ENCODE measurements at places on chromosomes 2 and 18.

- DNase-seq = no peak
Observed at GRCh38 chr2:227267410-227268115, 57.5 kb upstream of the MFF start.

DNA sequence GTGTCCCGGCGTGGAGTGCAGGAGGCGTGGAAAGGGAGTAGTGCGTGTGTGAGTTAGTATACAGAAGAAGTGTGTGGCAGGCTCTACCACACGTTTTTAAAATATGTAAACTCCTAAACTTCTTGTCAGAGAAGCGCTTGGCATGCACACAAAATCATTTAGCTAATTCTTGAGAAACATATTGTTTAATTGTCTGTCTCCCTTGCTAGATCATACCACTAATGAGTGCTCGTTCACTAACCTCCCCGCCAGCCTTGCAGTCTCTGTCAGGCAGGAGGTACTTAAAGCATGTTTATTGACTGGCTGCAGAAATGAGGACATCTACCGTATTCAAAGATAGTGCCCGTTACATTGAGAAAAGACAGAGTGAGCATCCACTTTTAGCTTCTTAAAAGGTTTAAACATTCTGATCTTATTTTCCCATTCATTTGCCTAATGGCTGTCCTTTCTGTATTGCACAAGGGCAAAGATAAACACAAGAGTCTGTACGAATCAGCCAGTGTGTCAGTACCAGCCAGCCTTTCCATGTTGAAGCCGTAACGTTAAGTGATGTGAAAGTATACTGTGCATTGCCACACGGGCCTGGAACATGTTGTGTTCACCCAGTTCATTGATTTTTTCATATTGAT, 41.4 kb downstream of the TRAPPC12 start:
- DNase-seq = no peak

- DNase-seq = no peak
Observed at GRCh38 chr18:74897971-74898657, 300.4 kb downstream of the ZNF407 start.

DNA sequence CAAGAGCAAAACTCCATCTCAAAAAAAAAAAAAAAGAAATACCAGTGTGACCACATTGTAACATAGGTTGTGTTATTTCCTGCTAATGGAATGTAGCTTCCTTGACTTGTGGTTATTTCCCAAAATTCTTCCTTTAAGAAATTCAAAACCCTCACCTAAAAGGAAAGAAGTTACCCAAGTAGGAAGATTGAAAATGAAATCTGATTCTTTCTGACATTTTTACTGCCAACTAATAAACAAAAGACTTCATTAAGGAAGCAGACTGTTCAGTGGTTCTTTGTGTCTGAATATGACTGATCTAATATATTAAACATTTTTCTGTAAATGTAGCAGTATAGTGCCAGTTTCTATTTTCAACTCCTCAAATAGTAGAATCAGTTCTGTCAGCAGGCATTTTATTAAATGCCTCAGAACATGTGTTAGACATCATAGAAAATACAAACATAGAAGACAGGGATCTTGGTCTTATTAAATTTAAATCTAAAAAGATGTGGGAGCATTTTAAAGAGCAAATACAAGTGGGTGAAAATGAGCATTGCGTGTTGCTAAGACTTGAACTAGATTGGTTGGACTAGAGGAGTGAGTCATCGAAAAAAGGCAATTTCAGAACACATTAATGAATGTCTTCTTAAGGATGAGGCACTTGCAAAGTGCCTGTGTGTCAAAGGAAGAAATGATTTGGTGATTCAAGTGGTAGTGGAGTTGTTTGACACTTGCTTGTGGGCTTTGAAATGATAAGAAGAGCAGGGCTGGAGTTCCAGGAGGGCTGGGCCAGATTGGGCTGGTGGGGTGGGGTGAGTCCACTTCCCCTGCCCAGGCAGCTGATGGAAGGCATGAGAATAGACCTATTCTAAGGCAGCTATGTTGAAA, 53.4 kb downstream of the PKP4 start:
- no peak for DNase-seq

GRCh38 chr2:65491381-65491905, 59.0 kb upstream of the SPRED2 start:
- no peak for DNase-seq

DNA sequence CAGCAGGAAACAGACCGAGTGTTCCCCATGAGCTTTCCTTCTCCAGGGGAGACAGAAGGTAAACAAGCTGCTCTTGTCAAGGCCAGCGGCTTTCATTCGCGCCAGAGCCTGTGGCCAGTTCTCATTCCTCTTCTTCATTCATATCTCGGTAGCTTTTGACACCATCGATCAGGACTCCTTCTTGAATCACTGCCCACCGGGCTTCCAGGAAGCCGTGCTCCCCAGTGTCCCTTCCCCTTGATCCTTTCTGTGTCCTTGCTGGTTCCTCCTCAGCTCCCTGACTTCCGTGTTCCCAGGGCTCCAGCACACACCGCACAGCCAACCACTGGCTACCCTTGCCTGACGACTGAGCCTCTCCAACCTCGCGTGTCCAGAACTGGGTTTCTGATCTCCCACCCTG, 14.1 kb downstream of the SLC66A3 start:
- DNase-seq = no peak

DNA sequence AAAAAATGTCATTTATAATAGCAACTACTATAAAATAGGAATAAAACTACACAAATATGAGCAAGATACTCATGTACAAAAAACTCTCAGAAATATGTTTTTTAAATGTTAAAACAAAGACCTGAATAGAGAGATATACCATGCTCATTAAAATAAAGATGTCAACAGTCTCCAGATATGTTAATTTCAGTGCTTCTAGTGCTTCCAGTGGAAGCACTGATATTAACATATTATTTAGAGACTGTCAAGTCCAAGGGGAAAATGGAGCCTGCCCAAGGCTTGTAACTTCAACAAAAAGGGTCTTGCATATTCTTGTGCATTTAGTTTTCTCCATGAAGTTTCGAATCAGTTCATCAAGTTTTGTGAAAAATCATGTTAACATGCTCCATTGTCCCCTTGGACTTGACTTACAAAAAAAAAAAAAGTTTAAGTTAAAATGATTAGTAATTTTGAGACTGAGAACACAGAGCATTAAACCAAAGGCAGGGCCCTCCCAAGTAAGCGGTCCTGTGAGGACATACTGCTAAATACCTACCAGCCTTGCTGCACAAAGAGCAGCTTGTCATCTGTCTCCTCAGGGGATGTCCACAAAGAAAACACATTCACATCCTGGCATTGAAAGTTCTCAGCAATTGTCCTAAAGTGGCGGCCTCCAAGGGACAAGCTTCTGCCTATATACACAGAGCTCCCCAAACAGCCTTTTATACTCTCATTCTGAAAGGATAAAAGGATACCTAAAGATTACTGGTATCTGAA, 501.9 kb upstream of the CHAC2 start:
- DNase-seq = no peak

DNA sequence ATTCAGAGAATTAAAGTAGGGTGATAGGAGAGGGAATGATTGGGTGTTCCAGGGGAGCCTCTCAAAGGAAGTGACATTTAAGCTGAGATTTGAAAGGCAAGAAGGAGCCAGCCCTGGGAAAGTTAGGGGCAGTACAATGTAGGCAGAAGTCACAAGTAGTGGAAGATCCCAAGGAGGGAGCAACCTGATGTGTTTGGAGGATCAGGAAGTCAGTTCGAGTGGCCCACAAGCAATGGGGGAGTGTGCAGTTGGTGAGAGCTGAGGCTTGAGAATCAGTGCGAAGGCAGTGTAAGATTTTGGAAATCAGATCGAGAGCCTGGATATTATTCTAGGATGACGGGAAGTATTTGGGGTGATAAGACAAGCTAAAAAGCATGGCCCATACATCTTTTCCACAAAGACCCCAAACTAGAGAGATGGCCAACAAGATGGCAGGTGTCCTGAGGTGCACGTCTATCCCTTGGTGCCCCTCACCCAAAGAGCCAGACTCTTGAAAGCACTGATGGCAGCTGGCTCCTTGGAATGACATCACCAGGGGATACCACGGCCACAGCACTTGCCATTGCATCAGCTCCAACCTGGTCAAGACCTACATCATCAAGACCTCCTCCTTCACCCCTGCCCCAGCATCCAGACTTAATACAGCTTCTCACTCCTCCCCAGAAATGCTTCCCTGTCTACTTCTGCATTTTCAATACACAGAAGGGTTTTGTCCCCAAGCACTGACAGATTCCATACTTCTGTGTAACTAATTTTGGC, 127.3 kb downstream of the BCL2 start:
- no peak for DNase-seq

DNA sequence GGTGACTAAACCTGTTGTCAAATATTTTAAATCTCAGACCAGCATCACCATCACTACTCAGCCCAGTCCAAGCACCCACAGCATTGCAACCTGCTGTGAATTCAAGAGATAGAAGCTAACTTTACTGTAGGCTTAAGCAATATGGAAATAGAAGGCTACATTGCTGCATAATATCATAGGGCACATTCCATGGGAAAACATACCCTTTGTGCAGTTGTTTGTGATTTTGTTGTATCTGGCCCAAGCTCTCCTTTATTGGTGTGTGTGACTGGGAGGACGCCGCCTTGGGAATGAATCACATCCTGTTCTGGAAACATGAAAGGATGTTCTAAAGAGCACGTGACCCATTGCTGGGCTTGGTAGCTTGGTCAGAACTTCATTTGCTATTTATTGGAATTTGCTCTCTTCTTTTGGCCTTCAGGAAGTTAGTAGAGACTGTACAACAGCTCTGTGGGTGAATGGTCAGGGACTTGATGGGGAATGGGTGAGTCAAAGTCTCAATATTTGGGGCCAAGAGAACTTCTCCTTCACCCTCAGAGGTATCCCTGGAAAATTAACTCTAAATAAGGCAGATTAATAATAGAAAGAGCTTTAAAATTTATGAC, 106.8 kb upstream of the SERPINE2 start:
- DNase-seq = no peak

DNA sequence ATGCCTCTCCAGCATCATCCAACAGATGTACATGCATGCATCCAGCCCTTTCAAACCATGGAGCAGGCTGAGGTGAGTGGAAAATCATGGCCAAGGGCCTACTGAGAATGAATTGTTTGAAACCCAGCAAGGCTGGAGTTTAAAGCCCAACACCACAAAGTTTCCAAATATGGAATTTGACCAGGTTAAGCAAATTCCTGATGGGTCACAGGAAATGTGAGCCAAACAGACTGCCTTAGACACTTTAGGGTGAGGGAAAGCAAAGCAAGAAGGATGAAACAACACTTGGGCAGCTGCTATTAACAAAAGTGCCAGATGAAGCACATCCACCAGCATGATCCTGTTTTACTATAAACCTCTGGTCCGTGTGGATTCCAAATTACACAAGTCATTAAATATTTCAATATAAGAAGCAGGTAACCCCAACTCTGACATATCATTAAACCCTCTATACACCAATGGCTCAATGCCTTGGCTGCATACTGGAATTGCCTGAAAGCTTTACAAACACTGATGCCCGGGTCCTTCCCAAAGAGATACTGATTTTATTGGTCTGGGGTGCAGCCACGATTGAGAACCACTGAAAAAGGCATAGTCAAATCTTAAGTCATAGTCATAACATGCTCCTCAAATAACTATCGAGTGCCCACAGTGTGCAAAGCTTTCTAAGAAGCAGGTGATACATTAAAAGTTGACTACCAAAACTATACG, 9.1 kb downstream of the KLF7 start:
- no peak for DNase-seq

- DNase-seq = no peak
Observed at GRCh38 chr2:234494361-234495250, 2.3 kb downstream of the ARL4C start.

DNA sequence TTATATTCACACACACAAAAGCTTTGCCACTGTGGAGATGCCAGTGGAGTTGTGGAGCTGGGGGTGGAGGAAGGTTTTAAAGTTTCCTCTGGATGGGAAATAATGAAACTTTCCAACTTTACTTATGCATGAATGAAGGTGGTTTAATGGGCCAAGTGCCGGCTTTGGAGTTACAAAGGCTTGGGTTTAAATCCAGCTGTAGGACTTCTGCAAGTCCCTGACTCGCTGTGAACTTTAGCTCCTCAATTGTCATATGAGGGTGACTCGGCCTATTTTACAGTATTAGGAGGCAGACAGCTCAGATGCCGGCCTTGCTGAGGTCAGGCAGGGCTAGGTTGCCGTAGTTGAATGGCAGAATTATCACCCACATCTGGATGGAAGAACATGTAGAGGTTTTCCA, 415.8 kb upstream of the TRIB2 start:
- no peak for DNase-seq

GRCh38 chr2:135985826-135986393, 484 bp upstream of the DARS1 start:
- peak; percentile 79 for DNase-seq

- DNase-seq = no peak
Observed at GRCh38 chr2:96074156-96074555, 39.4 kb upstream of the GPAT2 start.

DNA sequence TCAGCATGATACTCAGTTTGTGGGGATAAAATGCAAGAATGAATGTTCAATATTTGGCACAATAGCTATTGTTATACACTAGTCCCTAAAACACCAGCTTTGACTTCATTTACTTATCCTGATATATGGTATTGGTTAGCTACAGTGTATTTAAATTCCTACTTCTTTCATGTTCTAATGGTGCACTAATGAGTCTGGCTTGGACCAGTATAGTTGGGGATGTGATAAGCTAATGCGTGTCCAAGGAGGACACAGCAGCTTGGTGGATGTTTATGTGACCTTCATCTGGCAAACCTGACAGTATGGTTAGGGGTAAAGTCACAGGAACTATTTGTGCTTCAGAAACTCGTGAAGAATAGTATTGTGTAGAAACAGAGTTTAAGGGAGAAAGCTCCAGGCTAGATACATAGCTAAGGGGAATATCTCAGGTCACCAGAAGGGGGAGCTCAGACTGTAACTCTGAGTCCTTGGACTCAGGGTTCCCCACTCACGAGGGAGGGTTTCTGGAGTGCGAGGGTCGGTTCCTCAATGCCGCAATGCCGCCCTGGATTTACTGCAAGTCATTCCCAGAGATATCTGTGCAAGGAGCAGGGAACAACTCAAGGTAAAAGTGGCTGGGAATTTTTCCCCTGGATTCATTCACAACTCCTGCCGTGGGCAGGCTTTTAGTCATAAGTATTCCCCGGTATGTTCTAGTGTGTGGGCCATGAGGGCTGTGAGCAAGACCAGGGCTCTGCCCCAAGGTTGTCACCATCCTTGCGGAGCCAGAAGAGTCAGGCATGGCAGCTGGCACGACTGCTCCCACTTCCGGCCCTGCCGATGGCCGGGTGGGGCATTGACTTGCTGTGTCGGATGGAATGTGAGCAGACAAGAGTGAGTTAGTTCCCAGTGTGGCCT, 14.5 kb downstream of the IL1R2 start:
- DNase-seq = peak; percentile 20

DNA sequence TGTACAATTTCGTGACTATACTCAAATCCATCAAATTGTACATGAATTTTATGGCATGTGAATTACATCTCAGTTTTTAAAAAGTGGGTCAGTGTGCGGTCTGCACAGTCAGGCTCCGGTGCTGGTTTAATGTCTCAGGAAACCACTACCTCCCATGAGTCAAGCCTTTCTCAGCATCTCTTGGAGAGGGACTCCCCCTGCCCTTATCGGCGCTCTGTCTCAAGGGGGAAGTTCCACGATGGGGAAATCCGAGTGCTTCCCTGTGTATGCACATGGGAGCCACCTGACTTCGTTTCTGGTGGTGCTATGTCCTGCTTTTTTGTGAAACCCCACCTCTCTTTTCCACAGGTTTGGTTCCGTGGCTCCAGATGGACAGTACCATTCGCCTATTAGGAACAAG, 72.5 kb downstream of the ACOXL start:
- DNase-seq = peak; percentile 40

GRCh38 chr2:173066887-173067676, 8.6 kb upstream of the MAP3K20 start:
- no peak for DNase-seq
